ENCODE measurements at places on chromosomes 3 and 15.

DNA sequence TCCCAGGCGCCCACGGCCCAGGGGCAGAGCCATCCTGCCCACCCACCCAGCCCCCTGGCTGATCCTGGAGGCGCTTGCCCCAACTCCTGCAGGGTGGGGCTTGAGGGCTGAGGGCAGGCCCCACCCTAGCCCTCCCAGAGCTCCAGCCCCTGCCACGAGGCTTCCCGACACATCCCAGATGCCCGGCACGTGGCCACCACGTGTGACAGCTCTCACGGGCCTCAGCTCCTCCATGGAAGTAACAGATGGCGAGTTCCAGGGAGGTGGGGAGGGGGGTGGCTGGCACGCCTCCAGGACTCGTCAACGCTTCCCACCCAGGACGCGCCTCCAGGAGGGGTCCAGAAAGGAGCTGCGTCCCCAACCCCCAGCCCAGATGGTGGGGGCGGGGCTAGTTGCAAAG, 29.1 kb downstream of the PLXND1 start:
- no peak overlapping the region for H3K27ac ChIP-seq
- H3K27me3 ChIP-seq = no peaks in the 10 kb centered on the region
- H3K4me3 ChIP-seq = no peak overlapping the region
- H3K4me1 ChIP-seq = peaks cover 4% of the 10 kb centered on the region
- H3K36me3 ChIP-seq = no peaks in the 10 kb centered on the region
- DNase-seq = no peak

GRCh38 chr3:122247087-122247824, 63.8 kb downstream of the CASR start:
- peaks cover 21% of the 10 kb centered on the region for H3K4me1 ChIP-seq
- no peak overlapping the region for H3K27ac ChIP-seq
- no peak overlapping the region for H3K4me3 ChIP-seq
- H3K27me3 ChIP-seq = peaks cover 24% of the 10 kb centered on the region
- no peak for DNase-seq

- H3K27ac ChIP-seq = peak overlapping the region; percentile 94
- H3K27me3 ChIP-seq = no peaks in the 10 kb centered on the region
Measured at GRCh38 chr15:44662478-44663409, 718 bp downstream of the SPG11 start.

GRCh38 chr3:12869035-12869621, 27.8 kb upstream of the RPL32 start:
- peaks cover 12% of the 10 kb centered on the region for H3K4me1 ChIP-seq
- H3K4me3 ChIP-seq = no peak overlapping the region
- H3K27ac ChIP-seq = no peak overlapping the region
- peaks cover 19% of the 10 kb centered on the region for H3K27me3 ChIP-seq
- H3K36me3 ChIP-seq = no peaks in the 10 kb centered on the region

GRCh38 chr3:41975416-41976103, 13.7 kb upstream of the ULK4 start:
- no peak overlapping the region for H3K4me3 ChIP-seq
- H3K4me1 ChIP-seq = no peaks in the 10 kb centered on the region
- H3K27me3 ChIP-seq = peaks cover 6% of the 10 kb centered on the region
- no peaks in the 10 kb centered on the region for H3K36me3 ChIP-seq
- no peak overlapping the region for H3K27ac ChIP-seq

DNA sequence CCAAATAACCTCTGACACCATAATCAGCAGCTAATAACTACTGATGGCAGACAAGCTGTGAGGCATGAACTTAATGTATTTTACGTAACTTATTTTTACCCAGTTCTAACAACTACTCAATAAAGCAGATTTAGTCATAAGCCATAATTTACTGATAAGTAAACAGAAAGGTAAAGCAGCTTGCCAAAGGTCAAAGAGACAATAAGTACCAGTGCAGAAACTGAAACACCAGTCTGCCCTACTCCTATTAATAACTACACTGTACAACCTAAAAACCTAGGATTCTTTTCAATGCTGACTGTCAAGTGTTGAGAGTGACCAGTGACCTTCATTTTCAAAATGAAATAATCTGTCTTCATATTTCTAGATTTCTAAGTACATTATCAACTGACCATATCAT, 152.2 kb downstream of the NR2E3 start:
- no peak overlapping the region for H3K4me3 ChIP-seq
- no peaks in the 10 kb centered on the region for H3K27me3 ChIP-seq
- H3K4me1 ChIP-seq = no peaks in the 10 kb centered on the region
- no peaks in the 10 kb centered on the region for H3K36me3 ChIP-seq

Data from T-helper 2 cell treated with Interferon-gamma antibody and Interleukin-4, amounts not matched to agents 5 μg/mL and 100 μg/mL, for 36 hours (primary cell).